Urinary bladder (tissue), 4 donors: ENCODE measurements at places on chromosomes 2 and 18. TPM values are rescaled to one million over a fixed set of nuclear protein-coding genes. Genes with fewer than 3 reads are reported as not detected.
A peak's percentile ranks its signal among the peaks of the same experiment; 100 is the strongest.

- DNase-seq: no peak
Measured at GRCh38 chr2:165448406-165448805, 21.1 kb upstream of the CSRNP3 start.

Gene SLC5A7
- total RNA-seq: 6.3 TPM

DNA sequence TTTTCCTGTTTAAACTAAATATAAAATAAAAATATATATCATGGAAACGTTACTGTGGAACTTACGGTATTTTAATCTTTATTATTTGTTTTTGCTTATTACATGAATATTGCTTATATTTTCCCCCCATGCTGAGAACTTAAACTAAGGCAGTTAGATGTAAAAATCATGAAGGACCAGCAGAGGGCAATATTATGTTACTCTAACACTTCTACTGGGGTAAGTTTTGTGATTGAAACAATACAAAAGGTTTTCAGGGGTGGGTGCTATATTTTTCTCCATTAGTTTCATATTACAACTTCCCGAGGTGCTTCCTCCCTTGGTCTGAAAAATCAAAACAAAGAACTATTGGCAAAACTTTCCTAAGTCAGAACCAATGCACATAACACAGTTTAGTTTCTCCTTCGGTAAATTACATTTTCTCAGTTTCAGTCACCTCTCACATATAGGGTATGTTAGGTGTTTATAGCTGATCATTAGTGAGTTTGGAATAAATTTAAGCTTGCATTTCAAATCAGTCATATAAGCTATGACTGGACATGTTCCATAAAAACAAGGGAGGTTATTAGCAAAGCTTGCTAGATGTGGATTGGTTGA, 54.8 kb downstream of the ZNF407 start:
- DNase-seq: peak; percentile 7

Gene POTEF
- not detected for total RNA-seq

GRCh38 chr2:69846182-69847067, 17.0 kb downstream of the GMCL1 start:
- no peak for DNase-seq

Gene ELOA2
- total RNA-seq: not detected

Gene VAMP5
- 8.0 TPM for total RNA-seq
